ENCODE measurements at places on chromosomes 2 and 18.
A peak's percentile ranks its signal among the peaks of the same experiment; 100 is the strongest.

DNA sequence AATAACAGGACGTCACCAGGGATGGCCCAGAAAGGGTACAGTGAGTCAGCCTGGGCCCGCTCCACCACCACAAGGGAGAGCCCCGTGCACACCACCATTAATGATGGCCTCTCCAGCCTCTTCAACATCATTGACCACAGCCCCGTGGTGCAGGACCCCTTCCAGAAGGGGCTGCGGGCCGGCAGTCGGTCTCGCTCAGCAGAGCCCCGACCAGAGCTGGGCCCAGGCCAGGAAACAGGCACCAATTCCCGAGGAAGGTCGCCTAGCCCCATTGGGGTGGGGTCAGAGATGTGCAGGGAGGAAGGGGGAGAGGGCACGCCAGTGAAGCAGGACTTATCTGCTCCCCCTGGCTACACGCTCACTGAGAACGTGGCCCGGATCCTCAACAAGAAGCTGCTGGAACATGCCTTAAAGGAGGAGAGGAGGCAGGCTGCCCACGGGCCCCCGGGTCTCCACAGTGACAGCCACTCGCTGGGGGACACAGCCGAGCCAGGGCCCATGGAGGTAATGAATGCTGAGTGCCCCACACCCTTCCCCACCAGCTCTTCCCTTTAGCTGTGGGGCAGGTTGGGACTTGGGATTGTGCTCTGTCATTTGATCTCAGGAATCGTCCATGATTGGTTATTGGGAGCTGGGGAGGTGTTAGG is 120.5 kb downstream of the MTCL1 start:
- no peak for DNase-seq

DNA sequence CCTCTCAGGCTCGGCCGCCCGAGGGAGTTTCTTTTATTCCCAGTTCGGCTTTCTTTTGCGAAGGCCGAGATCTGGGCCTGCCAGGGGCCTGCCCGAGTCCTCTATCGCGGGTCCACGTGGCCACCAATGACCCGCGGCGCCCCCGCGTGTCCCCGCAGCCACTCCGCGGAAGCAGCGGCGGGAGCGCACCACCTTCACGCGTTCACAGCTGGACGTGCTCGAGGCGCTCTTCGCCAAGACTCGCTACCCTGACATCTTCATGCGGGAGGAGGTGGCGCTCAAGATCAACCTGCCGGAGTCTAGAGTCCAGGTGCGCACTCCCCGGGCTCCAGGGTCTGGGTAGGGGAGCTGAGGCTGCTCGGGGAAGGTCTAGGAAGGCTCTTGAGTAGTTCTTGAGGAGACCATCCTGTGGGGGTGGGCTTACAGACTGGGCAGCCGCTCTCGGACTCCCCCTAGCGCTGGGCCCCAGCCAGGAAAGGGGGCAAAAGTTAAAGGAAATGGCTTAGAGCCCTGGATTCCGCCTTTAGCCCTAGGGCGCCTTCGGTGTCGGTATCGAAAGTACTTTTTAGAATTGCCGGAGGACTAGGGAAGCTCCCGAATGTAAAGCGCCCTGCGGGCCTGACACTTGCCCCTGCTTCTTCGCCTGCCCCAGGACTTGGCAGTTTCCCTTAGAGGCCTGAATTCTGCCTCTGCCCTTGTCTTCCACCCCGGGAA is 3.4 kb downstream of the OTX1 start:
- DNase-seq: peak; percentile 25

DNA sequence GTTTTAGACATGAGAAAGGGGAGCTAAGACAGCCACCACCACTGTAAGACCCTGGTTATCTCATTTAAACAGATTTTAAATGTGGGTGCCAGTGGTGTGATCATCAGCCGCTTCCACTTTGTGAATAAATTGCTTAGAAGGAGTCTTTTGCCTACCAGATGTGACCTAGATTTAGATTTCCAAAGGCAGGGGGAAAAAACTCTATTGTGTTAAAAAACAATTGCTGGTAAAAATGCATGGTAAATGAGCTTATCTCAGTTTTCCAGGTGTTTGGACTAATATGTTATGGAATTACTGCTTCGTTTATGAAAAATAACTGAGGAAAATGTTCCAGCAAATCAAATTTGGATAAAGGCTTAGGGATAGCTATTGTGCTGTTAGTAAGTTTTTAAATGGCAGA is 466.3 kb upstream of the RAB12 start:
- DNase-seq: no peak

DNA sequence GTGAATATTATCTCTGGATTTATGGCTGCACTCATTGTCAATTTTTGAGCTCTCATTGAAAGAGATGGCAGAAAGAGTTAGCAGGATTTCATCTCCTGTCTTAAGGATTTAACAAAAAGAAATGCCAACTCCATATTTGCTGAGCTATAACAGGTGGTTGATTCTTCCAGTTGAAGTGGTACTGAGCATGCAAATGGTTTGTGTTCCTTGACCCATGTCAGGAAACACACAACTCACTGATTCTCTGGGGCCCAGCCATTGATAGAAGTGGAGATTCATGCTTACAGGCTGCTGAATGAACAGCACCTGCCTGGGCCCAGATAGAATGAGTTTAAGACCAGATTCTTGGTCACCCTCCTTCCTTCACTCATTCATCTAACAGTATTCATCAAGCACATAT is 128.8 kb downstream of the CERS6 start:
- DNase-seq: no peak

DNA sequence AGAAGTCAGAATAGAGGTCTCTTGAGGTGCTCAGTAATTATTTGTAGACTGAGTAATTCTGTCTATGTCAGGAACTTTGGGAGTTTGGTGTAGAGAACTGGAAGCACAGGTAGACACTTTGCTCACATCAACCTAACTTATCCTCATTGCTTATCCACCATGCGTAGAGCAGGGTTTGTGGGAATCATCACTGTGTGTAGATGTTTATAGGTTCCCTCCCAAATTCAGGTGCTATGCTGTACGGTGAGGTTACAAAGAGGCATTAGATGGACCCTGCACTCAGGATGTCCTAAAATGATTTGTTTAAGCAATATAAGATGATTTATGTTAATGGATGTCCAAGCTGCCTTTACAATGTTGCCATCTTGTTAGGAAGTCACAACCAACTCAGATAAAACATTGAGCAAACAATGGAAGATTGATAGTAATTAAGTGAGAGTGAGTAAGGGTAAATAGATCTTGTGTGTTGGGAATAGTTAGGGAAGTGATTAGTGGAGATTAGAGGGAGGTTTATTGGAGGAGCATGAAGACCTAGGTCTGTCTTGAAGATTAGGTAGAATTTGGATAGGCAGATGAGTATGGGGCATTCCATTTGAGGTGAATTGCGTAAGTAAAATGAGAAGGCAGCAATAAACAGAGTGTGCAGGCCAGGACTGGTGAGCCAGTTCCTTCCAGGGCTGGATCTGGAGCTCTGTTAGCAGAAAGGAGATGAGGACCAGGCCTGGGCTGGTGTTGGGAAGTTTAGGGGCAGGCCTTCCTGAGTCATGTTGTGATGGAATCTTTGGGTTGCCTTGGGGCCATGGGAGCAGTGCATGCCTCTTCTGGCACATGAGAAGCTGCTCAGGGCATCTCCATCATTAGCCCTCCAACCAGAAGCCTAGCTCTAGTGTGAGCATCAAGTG is 12.1 kb downstream of the EPAS1 start:
- no peak for DNase-seq
